ENCODE measurements at places on chromosomes 6 and 20.

- DNase-seq: no peak
These were observed 818.7 kb upstream of the GJE1 start for GRCh38 chr6:141313986-141314385.

DNA sequence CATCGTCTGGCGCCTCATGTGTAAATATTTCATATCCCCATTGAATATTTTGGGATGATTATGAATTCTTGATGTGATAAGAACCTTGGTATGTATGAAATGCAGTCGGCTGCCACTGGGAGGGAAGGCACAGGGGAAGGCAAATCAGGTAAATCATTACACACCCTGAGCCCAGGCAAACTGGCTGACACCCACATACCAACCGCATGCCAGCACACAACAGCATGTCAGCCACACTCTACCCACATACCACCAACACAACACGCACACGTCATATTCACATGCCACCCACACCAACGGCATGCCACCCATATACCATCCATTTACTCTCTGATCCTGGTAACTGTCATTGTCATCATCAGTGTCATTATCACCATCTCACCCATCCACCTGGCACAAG, 28.3 kb upstream of the MDGA1 start:
- DNase-seq: no peak

DNA sequence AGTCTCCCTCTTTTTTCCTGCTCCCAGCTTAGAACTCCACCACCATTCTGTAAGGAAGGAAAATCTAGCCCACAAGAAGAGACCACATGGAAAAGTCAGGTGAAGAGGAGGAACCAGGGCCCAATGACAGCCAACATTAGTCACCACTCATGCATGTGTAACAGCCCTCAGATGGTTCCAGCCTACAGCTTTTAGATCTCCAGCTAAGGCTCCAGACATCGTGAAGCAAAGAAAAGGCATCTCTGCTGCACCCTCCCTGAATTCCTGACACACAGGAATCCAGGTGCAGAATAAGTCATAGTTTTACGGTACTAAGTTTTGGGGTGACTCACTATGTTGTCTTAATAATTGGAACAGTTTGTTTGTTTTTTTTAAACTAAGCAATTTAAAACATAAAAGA, 25.5 kb downstream of the DCDC2 start:
- no peak for DNase-seq

DNA sequence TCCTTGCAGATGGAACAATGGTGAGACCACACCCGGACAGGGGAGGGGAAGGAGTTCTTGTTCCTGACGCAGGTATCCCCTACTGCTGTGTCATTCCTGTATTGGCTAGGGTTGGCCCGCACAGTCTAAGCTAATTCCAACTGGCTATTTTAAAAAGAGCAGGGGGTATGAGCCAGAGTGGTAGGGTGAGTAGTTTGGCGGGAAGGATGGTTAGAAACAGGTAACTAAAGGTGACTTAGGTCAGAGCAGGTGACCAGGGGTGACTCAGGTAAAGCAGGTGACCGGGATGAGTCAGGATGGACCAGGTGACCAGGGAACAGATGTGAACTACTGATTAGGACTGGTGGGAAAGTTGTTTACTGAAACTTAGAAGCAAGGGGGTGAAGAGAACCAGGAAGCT, 58.0 kb downstream of the ZNF292 start:
- DNase-seq: no peak

Data from AG10803 (cell line).